ENCODE measurements at places on chromosomes 4 and X.

GRCh38 chr4:31557437-31557836 is 837.3 kb downstream of the PCDH7 start:
- DNase-seq = no peak

GRCh38 chrX:103400931-103401330 is 24.6 kb downstream of the BEX3 start:
- DNase-seq = no peak

- no peak for DNase-seq
Measured at GRCh38 chr4:112485930-112486329, 30.1 kb downstream of the NEUROG2 start.

DNA sequence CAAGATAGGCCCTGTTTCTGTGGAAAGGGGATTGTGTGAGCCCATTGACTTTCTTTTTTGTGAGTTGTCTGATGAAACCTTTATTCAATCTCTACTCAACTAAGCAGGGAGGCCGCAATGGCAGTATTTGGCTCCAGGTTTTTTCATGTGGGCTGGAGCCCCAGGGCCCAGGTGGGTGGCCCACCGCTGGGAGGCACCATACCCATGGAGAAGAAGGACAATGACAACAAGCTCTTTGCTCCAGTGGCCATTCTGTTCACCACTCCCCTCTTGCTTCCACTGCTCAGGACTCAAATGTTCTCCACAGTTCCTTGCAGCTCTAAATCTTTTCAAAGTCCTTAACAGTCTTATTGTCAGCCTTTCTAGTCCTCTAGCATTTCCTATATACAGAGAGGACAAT is 54.1 kb downstream of the HOPX start:
- no peak for DNase-seq

- DNase-seq = no peak
Measured at GRCh38 chr4:140059159-140059558, 94.8 kb downstream of the MAML3 start.

GRCh38 chrX:121987163-121987562 is 939.8 kb downstream of the GLUD2 start:
- no peak for DNase-seq

GRCh38 chr4:6573551-6573950 is 1.4 kb upstream of the MAN2B2 start:
- no peak for DNase-seq

- no peak for DNase-seq
Measured at GRCh38 chr4:79645942-79646341, 237.9 kb upstream of the GK2 start.

DNA sequence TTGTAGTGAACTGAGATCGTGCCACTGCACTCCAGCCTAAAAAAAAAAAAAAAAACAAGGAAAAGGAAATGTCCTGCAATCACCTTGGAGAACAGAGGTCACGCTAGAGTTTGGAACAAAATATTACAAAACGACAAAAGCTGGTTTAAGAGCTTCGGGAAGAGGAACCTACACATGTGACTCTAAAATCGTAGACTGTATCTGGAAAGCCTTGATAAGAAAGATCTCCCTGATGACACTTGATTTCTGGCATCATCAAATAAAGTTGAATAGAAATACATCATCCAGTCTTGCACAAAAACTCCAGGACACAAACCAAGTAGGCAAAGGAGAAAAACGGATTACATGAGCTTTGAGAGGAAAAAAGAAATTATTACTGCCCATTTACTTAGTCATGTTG is 31.1 kb upstream of the DOCK11 start:
- no peak for DNase-seq

GRCh38 chrX:108833993-108834392 is 97.6 kb upstream of the IRS4 start:
- no peak for DNase-seq

DNA sequence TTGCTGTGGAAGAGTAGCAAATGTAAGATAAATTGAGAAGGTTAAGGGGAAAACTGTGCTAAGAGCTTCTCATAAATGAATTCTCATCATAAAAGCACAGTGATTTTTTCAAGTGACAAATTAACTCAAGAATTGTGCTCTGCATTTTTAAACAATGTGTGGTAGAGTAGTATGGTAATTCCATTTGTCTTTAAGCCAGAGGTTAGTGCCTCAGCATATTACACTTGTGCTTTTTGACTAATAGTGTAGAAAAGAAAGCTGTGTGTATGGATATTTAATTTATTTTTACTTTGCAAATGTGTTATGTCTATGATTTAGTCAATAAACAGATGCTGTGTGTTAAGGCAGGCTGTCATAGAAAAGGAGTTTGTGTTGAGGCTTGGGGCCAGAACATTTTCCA is 61.0 kb downstream of the FHIP1A start:
- DNase-seq = no peak

DNA sequence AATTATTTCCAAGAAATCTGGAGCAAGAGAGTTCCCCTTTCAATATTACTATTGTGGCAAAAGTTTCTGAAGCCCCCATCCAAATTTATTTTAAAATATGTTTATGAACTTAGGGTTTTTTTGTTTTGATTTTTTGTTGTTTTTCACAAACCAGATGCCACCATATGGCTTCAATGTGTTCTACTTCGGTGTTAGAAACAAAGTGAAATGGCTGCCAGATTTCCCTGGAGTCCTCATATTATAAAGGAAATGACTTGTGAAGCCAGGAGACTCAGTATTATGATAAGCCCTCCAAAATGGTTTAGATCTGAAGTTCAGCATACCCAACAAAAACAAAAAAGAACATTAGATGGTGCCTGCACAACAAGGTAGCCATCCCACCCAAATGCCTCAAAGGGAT is 154.2 kb upstream of the SPANXC start:
- DNase-seq = no peak

GRCh38 chr4:117370944-117371668 is 285.7 kb upstream of the TRAM1L1 start:
- no peak for DNase-seq

GRCh38 chr4:1592709-1593417 is 91.2 kb downstream of the FAM53A start:
- no peak for DNase-seq

DNA sequence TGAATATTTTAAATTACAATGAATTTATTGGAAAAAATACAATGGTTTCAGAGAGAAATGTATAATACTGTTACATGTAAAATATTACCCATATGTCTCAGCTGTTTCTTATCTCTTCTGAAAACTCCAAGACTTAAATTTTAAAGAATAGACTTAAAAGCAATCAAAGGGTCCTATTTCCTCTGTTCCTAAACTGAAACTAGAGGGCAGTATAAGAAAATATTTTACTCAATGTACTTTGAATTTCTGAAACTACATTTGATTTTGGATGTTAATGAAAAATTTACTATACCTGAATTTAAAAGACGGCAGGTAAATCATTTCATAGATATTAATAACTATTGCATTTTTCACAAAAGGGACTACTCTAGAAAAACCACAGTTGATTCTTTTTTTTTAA is 200.2 kb downstream of the LRBA start:
- no peak for DNase-seq

- DNase-seq = no peak
Measured at GRCh38 chr4:123786920-123787319, 390.3 kb downstream of the SPRY1 start.

GRCh38 chr4:6964858-6965257 is 55.2 kb downstream of the TBC1D14 start:
- DNase-seq = no peak

DNA sequence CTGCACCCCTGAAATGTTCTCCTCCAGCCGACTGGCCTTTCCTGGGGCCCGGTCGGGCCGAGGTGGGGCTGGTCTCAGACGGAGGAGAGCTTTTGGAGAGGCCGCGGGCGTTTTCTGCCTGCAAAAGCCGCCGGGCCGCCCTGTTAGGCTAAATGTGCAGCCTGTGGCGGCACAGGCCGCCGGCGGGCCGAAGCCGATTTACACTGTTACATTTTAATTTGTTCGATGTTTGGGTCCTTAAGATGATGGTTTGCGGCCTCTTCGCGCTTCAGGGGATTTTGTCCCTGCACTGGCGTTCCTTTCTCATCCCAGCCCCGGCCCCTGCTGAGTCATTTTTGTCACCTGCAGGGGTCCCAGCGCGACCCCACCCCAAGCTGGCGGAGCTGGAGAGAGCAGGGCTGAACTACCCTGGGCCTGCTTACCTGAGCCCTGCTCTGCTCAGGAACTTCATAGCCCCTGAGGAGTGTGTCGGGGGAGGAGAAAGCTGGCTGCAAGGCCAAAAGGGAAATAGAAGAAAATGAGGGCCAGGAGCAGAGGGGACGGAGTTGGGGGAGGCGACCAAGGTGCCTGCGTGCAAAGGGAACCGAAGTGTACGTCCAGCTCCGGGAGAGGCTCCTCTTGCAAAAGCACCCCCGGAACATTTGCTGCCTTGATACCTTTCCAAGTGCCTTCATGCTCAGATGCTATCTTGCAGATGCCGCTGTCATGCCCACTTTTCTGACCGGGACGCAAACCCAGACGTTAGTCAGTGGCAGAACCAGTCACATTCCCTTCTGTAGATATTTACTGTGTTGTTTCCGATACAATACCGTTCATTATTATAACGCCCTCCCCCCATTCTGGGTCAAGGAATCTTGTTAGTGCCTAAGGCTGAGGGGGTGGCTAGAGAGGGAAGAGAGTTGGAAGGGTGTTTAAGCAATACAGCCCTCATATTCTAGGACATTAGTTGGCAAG is 977 bp upstream of the RBBP7 start:
- peak; percentile 2 for DNase-seq

- DNase-seq = no peak
Measured at GRCh38 chr4:43776371-43776770, 672.2 kb downstream of the KCTD8 start.

DNA sequence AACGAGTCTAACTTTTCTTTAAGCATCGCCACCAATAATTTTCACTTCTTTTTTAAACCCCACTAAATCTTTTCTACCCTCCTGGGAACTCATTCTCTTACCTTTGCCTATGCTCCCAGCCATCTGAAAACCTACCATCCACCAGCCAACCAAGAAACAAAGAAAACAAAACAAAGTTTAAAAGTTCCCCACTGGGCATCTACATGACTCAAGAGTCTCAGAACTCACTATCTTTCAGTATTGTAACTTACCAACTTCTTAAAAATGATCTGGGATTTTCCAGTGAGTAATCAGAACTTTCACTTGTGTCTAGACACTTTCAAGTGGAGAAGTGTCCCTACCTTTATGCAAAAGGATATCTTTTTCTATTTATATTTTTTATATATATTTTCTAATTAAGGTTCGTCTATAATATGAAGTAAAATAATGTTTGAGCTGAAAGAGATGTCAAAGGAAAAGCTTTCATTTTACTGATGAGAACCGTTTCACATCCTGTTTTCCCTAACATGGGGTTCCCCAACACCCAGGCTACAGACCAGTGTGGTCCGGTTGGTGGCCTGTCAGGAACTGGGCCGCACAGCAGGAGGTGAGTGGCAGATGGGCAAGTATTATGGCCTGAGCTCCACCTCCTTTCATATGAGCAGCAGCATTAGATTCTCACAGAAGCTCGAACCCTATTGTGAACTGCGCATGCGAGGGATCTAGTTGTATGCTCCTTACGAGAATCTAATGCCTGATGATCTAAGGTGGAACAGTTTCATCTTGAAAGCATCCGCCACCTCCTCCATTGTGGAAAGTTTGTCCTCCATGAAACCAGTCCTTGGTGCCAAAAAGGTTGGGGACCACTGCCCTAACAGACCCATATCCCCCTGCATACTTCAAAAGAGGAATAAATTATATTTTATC is 9.8 kb upstream of the TIGD2 start:
- no peak for DNase-seq

- no peak for DNase-seq
Measured at GRCh38 chr4:112818594-112818965, 181.6 kb downstream of the LARP7 start.

GRCh38 chrX:20270562-20270890 is 3.8 kb upstream of the RPS6KA3 start:
- DNase-seq = no peak

GRCh38 chr4:2768921-2769336 is 12.8 kb upstream of the TNIP2 start:
- no peak for DNase-seq

- no peak for DNase-seq
Measured at GRCh38 chr4:122588453-122589238, 32.2 kb downstream of the IL21 start.

- DNase-seq = no peak
Measured at GRCh38 chrX:124426288-124427169, 80.2 kb downstream of the SH2D1A start.

GRCh38 chr4:30714408-30715031 is 5.6 kb upstream of the PCDH7 start:
- DNase-seq = no peak

DNA sequence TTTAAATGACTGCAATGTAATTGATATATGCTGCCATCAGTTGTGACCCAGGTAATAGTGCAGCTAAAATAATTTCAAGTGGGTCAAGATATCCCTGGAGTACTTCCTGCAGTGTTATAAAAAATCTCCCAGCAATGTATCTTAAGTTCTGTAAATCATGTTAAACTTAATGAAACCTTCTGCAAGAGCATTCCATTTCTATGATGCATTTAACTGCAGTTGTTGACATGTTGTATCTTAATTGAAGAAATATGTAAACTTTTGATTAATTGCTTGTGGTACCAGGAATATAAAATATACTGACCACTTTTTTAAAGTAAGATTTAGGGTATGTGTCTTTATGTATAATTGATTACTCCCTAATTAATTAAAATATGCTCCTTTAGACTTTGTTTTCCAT is 213.6 kb downstream of the AFF2 start:
- no peak for DNase-seq

DNA sequence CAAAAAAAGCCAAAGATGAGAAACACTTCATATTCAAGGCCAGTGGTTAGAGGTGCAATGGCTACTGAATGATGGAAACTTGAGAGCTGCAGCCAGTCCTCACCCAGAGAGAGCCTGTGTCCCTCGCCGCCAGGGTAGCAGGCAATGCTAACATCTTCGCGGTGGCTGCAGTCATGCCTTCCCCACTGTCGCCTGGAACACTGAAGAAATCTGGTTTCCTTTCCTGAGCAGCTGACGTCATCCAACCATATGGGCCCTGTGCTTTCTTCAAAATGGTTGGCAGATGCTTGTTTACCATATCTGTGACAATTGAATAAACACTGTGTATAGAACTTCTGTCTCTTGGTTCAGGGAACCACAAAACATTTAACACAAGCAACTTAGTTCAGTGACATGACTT is 39.7 kb downstream of the PRSS12 start:
- peak; percentile 85 for DNase-seq

DNA sequence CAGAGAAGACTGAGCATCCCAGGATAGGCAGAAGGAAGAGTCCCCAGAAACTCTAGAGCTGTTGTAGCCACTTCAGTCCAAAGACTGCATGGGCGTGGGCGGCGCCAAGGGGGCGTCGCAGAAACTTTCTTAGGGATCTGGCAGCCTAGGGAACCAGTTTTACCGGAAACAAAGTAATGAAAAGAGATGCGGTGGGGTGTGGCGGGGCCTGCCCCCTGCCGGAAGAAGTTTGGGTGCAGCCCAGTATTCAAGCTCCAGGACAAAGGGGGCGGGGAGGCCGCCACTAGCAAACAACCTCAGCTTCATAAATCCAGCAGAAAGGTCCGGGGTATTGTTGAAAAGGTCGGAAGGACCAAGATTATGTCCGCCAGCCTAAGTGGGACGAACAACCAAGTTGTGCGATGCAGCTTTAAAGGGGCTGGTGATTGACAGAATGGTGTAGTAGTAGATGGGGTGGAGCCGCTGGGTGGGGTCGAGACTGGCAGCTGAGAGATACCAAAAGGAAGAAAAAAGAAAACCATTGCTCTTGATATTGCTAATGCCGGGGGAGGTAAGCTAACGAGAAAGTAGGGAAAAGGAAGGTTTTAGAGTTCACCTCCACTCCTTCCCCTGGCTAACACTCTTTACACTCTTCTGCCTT is 190.5 kb downstream of the RRAGB start:
- DNase-seq = no peak

- DNase-seq = no peak
Measured at GRCh38 chrX:50726296-50726695, 87.7 kb downstream of the SHROOM4 start.

GRCh38 chr4:126144543-126145237 is 829.9 kb downstream of the FAT4 start:
- DNase-seq = no peak

All from NCI-H446 treated with DMSO at 0.1 percent for 48 hours (cell line).